ENCODE measurements at places on chromosomes 4 and X. TPM values are rescaled to one million over a fixed set of nuclear protein-coding genes. Genes with fewer than 3 reads are reported as not detected.

DNA sequence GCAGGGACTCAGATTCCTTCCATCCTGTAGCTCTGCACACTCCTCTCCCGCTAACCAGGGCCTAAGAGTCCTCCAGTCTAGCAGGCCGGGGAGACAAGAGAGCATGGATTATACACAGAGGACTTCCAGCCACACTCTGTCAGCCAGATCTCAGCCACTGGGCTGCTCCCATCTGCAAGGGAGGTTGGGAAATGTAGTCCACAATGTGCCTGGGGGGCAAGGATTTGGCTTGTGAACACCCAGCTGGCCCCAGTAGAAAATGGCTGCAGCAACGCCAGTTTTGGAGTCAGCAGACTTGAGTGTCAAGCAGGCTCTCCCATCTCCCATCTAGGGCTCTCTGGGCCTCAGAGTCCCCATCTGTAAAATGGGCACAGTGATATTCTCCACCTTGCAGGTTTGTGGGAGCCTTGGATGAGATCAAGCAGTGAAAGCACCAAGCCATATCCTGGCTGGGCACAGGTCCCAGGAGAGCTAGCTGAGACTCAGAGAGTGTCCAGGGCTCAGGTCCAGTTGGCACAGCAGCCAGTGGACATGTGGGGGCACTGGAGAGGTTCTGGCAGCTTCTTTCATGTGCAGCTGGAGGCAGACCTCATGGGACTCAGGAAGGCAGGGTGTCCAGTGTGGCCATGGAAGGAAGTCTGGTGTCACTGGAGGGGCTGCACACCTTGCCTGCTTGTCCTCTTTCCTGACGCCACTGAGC is 14.6 kb downstream of the PSAPL1 start:
- DNase-seq, result no peak
- H3K4me1 ChIP-seq, result no peaks in the 10 kb centered on the region
- H3K27me3 ChIP-seq, result no peaks in the 10 kb centered on the region
- no peaks in the 10 kb centered on the region for H3K36me3 ChIP-seq

GRCh38 chrX:22015139-22015750 is 16.9 kb upstream of the PHEX start:
- no peak overlapping the region for H3K4me3 ChIP-seq
- no peaks in the 10 kb centered on the region for H3K4me1 ChIP-seq

GRCh38 chr4:13994016-13994415 is 366.5 kb upstream of the BOD1L1 start:
- H3K27me3 ChIP-seq, result no peaks in the 10 kb centered on the region
- H3K4me3 ChIP-seq, result no peak overlapping the region
- DNase-seq, result no peak
- no peak overlapping the region for H3K27ac ChIP-seq
- no peaks in the 10 kb centered on the region for H3K4me1 ChIP-seq
- H3K36me3 ChIP-seq, result no peaks in the 10 kb centered on the region

PDCL2 gene
- not detected for total RNA-seq

GRCh38 chr4:182185491-182185890 is 57.7 kb upstream of the TENM3 start:
- H3K27ac ChIP-seq, result no peak overlapping the region
- H3K36me3 ChIP-seq, result no peaks in the 10 kb centered on the region
- no peaks in the 10 kb centered on the region for H3K27me3 ChIP-seq

S100G gene
- not detected for total RNA-seq

- H3K4me1 ChIP-seq, result peaks cover 26% of the 10 kb centered on the region
- H3K36me3 ChIP-seq, result no peaks in the 10 kb centered on the region
- DNase-seq, result peak; percentile 48
- peak overlapping the region; percentile 91 for H3K4me3 ChIP-seq
- peak overlapping the region; percentile 93 for H3K27ac ChIP-seq
Measured at GRCh38 chrX:48897157-48897624, 377 bp downstream of the TIMM17B start.

DNA sequence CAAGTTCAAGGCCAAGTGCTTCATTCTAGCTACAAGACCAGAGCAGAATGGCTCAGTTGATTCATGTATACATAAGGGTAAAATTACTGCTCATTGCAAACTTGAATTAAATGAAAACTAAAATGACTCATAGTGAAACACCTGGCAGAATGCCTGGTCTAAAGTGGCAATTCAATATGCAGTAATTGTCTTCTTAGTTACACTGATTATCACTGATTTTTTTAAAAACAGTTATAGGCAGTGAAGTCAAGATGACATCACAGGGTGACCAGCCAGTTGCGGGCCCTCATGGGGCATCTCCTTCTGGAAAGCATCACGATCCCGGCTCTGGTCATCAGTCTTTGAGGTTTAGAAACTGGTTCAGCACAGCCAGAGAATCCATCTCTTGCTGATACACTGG is 154.2 kb downstream of the RAB28 start:
- no peak for DNase-seq
- no peaks in the 10 kb centered on the region for H3K4me1 ChIP-seq
- no peaks in the 10 kb centered on the region for H3K36me3 ChIP-seq
- no peak overlapping the region for H3K27ac ChIP-seq

- no peak overlapping the region for H3K27ac ChIP-seq
- no peaks in the 10 kb centered on the region for H3K27me3 ChIP-seq
- no peak overlapping the region for H3K4me3 ChIP-seq
- H3K36me3 ChIP-seq, result no peaks in the 10 kb centered on the region
Measured at GRCh38 chr4:3418029-3418762, 23.6 kb upstream of the HGFAC start.

DNA sequence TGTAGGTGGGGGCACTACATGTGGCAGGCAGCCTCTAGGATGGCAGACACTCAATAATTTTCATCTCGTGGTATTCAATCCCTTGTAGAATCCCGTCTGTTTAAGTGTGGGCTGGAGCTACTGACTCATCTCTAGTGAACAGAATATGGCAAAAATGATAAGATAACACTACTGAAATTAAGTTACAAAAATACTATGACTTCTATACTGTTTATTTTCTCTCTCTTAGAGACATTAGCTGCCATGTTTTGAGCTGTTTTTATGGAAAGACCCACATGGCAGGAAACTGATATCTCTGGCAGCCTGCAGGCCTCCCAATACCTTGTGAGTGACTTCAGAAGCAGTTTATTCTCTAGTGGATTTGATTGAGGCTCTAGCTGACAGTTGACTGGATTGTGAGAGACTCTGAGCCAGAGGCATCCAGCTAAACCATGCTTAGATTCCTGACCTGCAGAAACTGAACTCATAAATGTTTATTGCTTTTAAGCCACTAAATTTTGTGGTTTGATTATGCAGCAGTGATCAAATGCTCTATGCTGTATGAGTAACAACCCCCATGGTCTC is 298.8 kb upstream of the CTSO start:
- no peak for DNase-seq
- H3K27me3 ChIP-seq, result no peaks in the 10 kb centered on the region
- H3K4me1 ChIP-seq, result no peaks in the 10 kb centered on the region

BANK1 gene
- not detected for total RNA-seq

C4orf50 gene
- 0.24 TPM for total RNA-seq

WDFY3 gene
- 0.85 TPM for total RNA-seq

DNA sequence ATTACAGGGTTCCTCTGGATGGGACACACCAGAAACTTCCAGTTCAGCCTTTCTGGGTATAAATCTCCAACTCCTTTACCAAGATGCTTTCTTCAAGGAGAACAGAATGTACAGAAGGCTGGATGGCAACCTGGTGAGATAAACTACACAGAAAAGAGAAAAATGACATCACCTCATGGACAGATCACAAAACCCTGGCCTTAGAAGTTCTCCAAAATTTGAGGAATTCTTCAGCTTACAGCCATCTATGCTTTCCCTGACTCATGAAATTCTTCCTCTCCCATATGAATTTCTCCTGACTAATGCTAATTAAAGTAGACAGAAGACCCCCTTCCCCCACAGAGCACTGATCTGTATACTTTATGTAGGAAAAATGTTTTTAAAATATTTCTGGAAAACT is 345.4 kb downstream of the STIM2 start:
- H3K4me1 ChIP-seq, result no peaks in the 10 kb centered on the region
- H3K4me3 ChIP-seq, result no peak overlapping the region
- H3K27ac ChIP-seq, result no peak overlapping the region
- no peaks in the 10 kb centered on the region for H3K36me3 ChIP-seq
- DNase-seq, result no peak

- no peaks in the 10 kb centered on the region for H3K27me3 ChIP-seq
- H3K27ac ChIP-seq, result no peak overlapping the region
- no peaks in the 10 kb centered on the region for H3K36me3 ChIP-seq
- no peaks in the 10 kb centered on the region for H3K4me1 ChIP-seq
Measured at GRCh38 chrX:119735467-119735866, 22.9 kb upstream of the SOWAHD start.

DNA sequence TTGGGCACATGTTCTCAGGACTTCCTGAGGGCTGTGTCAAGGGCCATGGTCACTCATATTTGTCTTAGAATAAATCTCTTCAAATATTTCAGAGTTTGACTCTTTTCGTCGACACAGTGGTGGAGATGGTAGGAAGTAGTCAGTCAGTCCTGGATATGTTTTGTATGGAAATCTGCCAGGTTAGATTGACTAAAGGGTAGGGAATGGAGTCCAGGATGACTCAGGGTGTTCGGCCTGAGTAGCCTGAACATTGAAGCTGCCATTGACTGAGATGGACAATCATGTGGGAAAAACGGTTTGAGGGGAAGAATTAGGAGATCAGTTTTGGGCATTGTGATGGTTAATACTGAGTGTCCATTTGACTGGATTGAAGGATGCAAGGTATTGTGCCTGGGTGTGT is 177.1 kb upstream of the CENPE start:
- no peaks in the 10 kb centered on the region for H3K27me3 ChIP-seq
- DNase-seq, result no peak
- no peaks in the 10 kb centered on the region for H3K4me1 ChIP-seq

GRCh38 chr4:39823191-39823590 is 125.3 kb downstream of the UBE2K start:
- peaks cover 12% of the 10 kb centered on the region for H3K36me3 ChIP-seq
- H3K4me3 ChIP-seq, result no peak overlapping the region
- no peak overlapping the region for H3K27ac ChIP-seq
- DNase-seq, result no peak
- no peaks in the 10 kb centered on the region for H3K4me1 ChIP-seq
- H3K27me3 ChIP-seq, result no peaks in the 10 kb centered on the region

NEIL3 gene
- 9.9 TPM for total RNA-seq

PAGE5 gene
- 1.1 TPM for total RNA-seq

PGRMC1 gene
- total RNA-seq, result 50.6 TPM

IBSP gene
- not detected for total RNA-seq

SLC10A6 gene
- not detected for total RNA-seq

TLR6 gene
- 1.2 TPM for total RNA-seq

GRCh38 chrX:19670321-19670750 is 155.0 kb upstream of the MAP3K15 start:
- H3K27me3 ChIP-seq, result no peaks in the 10 kb centered on the region
- no peak overlapping the region for H3K27ac ChIP-seq
- no peak for DNase-seq

- H3K27me3 ChIP-seq, result no peaks in the 10 kb centered on the region
- no peak for DNase-seq
- no peaks in the 10 kb centered on the region for H3K36me3 ChIP-seq
- H3K27ac ChIP-seq, result no peak overlapping the region
Measured at GRCh38 chrX:149638860-149639259, 7.3 kb upstream of the TMEM185A start.

DNA sequence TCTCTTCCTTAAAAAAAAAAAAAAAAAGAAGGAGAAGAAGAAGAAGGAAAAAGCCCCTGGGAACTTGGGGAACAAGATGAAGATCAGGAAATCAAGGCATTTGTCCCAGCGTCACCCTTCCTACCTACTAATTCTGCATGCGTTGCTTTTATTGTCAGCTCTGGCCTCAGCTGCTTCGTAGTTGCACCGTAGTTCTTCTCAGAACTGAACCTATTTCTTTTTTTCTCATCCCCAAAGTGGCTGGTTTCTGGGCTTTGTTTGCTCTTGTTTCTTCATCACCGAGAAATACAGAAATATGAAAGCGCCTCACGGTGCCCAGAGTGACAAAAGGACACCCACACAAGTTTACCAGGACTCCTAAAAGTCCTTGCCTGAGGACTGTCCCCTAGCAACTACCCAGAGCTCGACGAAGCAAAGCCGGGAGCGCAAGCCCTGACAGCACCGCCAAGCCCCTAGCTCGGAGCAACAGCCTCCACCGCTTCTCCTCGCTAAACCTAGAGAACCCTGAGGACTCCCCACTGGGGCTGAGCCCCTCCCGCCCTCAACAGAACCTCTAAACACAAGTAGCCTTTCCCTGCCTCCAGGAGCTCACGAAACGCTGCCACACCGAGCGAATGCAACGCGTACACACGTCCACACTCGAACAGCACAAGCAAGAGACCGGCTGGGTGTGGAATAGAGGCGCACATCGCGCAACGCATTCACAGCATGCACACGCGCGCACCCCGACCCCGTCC is 710 bp downstream of the PRKG2 start:
- no peaks in the 10 kb centered on the region for H3K4me1 ChIP-seq
- no peak for DNase-seq
- H3K27ac ChIP-seq, result no peak overlapping the region

NR3C2 gene
- 5.7 TPM for total RNA-seq

- peak overlapping the region; percentile 59 for H3K27ac ChIP-seq
- no peaks in the 10 kb centered on the region for H3K27me3 ChIP-seq
- peak; percentile 14 for DNase-seq
- peaks cover 9% of the 10 kb centered on the region for H3K4me1 ChIP-seq
- peak overlapping the region; percentile 59 for H3K4me3 ChIP-seq
Measured at GRCh38 chrX:154412468-154412867, 1.1 kb downstream of the TAFAZZIN start.

DNA sequence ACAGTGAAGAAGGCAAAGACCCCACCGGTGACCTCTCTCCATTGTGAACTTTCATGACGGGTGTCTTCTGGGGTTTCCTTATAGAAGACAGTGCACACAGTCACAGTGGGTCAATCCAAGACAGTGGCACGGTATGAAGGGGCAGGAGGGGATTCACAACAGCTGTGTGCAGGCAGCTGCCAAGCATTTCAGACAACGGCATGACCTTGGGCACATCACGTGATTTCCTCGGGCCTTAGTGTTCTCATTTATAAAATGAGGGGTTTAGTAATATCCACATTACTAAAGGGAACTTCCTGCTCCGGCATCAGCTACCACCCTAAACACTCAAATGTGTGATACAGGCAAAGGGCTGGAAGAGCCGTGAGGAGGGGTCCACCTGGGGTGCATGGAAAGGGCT is 42.9 kb downstream of the RBM47 start:
- DNase-seq, result no peak
- H3K4me3 ChIP-seq, result no peak overlapping the region
- no peaks in the 10 kb centered on the region for H3K4me1 ChIP-seq
- H3K36me3 ChIP-seq, result no peaks in the 10 kb centered on the region
- no peaks in the 10 kb centered on the region for H3K27me3 ChIP-seq
- no peak overlapping the region for H3K27ac ChIP-seq

COL25A1 gene
- total RNA-seq, result not detected

DNA sequence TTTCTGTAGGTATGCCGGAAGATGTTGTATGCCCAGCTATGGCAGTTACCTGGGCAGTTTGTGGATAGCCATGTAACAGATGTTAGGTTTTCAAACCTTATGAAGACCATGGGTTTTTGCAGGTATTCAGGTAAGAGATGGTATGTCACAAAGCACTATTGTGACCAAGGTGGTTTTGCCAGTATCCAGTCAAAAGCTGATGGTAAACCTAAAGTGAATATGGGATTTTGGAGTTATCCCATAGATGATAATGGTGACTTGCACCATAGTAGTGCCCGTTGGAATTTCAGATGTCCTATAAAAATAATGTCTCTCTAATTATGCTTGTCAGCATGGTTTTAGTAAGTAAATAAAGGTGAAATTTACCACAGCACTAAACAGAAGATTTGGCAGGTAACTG is at the start of gene ATXN3L:
TSS of gene ATXN3L (minus strand) at position 101 of the 400 bp plus-strand sequence. CDS start 119 bp downstream, outside the sequence.
- H3K27me3 ChIP-seq, result no peaks in the 10 kb centered on the region
- H3K27ac ChIP-seq, result no peak within 1 kb of the TSS
- no peaks in the 10 kb centered on the region for H3K36me3 ChIP-seq
- no peak within 1 kb of the TSS for H3K4me3 ChIP-seq
- no peak for DNase-seq

IL21 gene
- total RNA-seq, result 3.1 TPM

GRCh38 chr4:37631551-37631950 is 54.6 kb downstream of the RELL1 start:
- peaks cover 22% of the 10 kb centered on the region for H3K36me3 ChIP-seq
- H3K4me1 ChIP-seq, result no peaks in the 10 kb centered on the region
- DNase-seq, result no peak
- no peak overlapping the region for H3K4me3 ChIP-seq
